ENCODE measurements at places on chromosomes 1 and 21.

DNA sequence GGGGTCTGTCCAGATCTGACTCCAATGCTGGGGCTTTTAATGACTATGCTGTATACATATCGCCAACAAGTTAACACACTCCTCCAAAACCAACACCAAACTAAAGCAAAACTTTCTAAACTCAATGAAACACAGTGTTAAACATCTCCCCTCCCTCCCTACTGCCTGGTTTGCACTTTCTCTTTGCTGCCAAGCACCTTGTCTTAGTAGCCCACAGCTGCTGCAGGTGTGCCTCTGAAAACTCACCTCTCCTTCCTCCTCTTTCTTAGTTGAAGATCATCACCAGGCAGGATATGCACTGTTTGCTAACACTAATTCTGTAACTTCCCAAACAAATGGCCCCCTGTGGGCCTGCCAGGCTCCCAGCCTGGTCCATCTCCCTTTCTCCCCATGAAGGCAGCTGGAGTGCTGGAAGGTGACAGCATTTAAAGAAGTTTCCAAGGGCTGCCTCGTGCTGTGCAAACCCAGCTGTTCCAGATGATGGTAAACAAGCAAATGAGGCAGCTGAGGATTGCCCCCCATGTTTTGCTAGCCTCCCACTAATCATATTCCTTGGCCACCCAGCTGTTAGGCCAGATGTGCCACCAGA is 213.7 kb downstream of the ASTN1 start:
- DNase-seq: no peak

DNA sequence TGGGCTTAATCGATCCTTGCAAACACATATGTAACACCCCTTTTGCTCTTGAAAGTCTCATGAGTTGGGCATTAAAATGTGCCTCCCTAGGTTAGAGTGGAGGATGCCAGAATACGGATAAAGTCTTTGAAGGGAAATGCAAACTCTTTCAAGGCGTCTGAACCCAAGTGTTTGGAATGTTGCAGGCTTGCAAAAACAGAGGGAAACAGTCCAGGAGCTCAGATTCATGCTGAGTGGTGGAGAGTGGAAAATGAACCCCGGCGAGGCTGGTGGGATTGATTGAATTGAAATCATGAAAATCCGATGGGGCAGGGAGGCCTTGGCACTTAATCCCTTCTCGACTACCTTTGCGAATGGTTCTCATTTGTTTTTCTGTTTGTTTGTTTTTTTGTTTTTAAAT is 175.5 kb downstream of the PGBD5 start:
- DNase-seq: no peak

- DNase-seq: no peak
Observed at GRCh38 chr1:8464377-8464776, 146.5 kb downstream of the SLC45A1 start.

DNA sequence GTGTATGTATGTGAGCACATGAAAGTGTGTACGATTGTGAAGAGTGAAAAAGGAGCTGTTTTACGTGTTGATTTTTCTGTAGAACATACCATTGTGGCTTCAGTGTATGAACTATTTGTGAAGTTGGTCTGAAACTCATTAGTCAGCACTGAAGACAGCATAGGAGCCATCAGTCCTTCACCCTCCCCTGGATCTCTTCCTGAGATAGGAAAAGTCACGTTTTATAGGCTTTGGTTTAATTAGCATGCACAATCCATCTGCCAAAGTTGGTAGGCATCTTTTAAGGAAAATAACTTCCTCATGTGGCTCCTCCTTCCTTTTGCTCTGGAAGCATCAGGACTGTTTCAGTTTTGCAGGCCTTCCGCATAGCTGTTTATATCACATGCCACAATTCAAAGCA is 1.4 kb upstream of the RABIF start:
- no peak for DNase-seq

DNA sequence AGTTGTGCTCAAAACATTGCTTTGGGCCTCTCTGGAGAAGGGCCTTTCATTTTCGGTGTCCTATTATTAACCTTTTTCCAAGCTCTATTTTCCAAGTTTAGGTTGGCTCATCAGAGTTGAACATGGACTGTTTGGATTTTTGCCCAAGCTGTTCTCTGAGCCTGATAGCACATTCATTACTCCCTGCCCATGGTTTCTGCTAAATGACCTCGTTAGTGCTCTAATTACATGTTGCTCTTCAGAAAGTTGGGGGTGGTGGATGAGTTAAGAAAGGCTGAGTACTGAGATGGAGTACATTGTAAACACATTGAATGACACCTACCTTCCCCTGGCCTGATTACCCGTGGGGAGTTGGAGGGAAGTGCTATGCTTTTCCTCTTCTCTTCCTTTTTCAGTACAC is 38.9 kb downstream of the LMO4 start:
- DNase-seq: no peak

- no peak for DNase-seq
Observed at GRCh38 chr1:58780411-58780810, 3.4 kb downstream of the JUN start.

- no peak for DNase-seq
Observed at GRCh38 chr1:116335850-116336624, 37.0 kb upstream of the ATP1A1 start.

DNA sequence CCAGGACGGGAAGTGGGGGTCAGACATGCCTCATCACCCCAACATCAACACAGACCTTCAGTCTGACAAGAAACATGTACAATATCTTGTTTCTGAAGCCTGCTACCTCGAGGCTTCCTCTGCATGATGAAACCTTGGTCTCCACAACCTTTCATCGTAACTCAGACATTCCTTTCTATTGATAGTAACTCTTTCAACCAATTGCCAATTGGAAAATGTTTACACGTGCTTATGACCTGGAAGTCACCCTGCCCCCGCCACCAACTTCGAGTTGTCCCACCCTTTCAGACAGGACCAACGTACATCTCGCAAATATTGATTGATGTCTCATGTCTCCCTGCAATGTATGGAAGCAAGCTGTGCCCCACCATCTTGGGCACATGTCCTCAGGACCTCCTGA is 159.5 kb downstream of the ETS2 start:
- no peak for DNase-seq

- peak; percentile 25 for DNase-seq
Observed at GRCh38 chr1:202154766-202155477, 5.5 kb downstream of the PTPN7 start.

DNA sequence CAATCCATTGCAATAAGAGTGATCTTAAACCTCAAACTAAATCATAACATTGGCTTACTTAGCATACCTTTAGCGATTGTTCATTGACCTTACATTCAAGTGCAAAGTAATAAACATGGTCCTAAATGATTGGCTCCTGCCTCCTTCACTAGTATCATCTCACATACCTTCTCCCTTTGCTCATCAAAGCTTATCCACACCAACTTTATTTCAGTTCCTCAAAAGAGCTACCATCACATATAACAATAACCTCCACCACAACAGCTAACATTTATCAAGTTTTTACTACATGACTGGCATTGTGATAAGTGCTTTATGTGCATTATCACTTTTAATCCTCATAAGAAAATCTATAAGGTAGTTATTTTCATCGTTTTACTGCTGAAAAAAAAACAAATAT is 198.8 kb downstream of the COL24A1 start:
- no peak for DNase-seq
